ENCODE measurements at places on chromosomes 3 and 15.
A peak's percentile ranks its signal among the peaks of the same experiment; 100 is the strongest.

DNA sequence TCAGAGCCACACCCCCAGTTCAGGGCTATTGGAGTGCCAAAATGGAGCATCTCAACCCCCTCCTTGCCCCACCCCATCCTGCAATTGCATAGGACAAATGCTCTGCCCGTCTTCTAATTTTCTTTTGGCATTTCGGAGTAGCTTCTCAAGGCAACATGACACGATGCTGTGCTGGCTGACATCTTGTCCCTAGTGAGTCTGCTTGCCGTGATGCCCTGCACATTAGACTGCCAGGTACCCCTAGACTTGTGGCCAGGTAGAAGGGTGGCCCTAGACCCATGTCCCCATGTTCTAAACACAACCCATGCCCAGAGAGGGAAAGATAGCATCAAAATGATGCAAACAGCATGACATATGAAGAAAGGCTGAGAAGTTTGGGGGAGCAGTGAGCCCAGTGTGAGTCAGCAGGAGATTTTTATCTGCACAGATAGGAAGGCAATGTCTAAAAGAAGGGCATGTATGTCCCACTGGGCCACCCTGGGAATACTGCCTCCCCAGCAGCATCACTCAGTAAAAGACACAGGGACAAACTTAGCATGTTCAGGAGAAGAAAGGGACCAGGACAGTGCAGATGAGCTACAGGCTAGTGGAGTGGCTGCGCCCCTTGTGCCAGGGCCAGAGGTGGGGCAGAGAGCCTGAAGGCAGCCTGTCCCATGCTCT, 36.8 kb downstream of the CA12 start:
- no peak for DNase-seq

DNA sequence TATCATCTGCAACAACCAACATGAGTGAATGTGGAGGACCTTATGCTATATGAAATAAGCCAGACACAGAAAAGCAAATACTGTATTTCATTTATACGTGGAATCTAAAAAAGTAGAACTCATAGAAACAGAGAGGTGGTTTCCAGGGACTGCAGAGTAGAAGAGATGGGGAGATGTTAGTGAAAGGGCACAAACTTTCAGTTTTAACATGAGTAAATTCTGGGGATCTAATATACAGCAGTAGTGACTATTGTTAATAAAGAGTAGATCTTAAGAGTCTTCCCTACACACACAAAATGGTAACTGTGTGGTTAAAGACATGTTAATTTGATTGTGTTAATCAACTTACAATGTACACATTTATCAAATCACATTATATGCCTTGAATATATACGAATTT, 20.9 kb upstream of the MELTF start:
- no peak for DNase-seq

DNA sequence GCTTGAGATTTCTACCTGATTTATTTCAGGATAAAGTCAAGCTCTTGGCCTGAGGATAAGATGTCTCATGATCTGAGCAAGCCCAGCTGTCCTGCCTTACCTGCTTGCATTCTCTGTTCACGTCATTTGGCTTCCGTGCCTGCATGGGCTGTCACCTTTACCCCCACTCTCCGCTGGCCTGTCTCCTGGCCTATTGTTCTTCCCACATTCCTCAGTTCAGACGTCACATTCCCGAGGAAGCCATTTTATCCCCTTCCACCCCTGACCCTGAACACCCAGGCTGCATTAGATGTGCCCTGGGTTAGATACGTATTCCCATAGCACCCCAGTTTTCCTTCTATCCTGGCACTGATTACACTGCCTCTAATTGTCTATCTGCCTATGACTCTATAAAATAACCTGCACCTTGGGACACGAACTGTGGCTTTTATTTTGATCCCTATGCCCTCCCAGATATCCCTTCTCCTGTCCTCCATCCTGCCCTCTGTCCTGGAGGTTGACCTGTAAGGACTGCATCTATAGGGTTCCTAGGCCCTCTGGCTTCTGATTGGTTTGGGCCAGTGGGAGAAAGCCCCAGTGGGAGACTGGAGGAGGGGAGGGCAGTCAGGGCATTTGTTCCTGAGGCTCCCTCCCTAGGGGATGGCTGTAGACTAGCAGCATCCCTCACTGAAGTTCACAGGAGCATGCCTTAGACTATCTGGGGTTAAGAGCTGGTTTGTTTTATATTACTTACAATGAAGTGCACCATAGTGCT, 19.2 kb upstream of the UBE2Q2 start:
- no peak for DNase-seq

DNA sequence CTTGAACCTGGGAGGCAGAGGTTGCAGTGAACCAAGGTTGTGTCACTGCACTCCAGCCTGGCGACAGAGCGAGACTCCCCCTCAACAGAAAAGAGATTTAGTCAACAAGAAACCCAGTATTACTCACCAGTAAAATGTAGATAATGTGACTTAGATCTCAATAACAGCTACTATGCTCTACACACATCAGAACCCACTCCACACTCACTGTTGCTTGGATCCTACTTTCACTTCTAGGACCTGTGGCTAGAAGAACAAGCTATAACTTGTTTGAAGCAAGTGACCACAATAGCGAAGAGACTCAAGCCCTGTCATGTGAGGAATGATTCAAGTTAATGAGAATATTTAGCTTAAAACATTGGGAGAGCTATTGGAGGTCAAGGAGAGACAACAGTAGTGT, 100.7 kb downstream of the ANXA2 start:
- DNase-seq = no peak

GRCh38 chr15:41790756-41791546, 16.7 kb downstream of the MAPKBP1 start:
- DNase-seq = no peak

- no peak for DNase-seq
Observed at GRCh38 chr3:193046371-193046770, 128.7 kb upstream of the MB21D2 start.

- DNase-seq = no peak
Observed at GRCh38 chr3:108806316-108806715, 16.3 kb upstream of the TRAT1 start.

- no peak for DNase-seq
Observed at GRCh38 chr3:64008487-64009351, 14.6 kb downstream of the PSMD6 start.

DNA sequence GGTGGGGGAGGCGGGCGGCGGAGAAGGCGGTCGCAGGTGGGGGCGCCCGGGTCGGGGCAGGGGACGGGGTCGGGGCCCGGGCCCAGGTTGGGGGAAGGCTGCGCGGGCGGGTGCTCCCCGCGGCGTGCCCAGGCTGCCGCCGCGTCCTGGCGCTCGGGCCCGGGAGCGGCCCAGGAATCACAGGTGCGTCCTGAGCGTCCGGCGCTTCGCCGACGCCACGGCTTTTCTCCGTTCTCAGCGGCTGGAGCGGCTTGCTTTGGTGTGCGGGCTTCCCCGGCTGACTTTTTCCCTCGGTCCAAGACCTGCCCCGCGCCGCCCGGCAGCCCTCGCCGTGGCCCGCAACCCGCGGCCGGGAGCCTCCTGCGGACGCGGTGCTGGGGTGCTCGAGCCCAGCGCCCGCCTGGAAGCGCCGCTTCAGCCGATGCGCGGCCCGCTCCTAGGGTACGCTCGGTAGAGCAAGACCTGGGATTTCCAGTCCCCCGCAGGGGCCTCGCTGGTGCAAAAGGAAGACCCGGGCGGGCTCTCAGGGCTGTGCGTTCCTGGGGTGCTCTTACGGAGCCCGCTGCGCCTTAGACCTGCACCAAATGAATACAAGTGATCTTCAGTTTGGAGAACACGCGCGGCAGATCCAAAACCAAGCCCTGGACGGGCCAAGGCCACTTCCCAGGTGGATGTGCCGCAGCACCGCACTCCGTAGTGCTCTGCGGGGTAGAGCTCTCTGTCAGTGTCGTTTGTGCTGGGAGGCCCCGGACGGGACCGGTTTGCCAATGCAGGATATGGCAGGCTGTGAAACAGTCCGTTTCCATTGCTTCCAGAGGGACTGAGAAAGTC, 639 bp downstream of the NIPA1 start:
- DNase-seq = peak; percentile 16

GRCh38 chr3:158845765-158846350, 44.0 kb downstream of the MFSD1 start:
- DNase-seq = peak; percentile 67

Measured in HEK293T (cell line).